ENCODE measurements at places on chromosomes 12 and 14. TPM values are rescaled to one million over a fixed set of nuclear protein-coding genes. Genes with fewer than 3 reads are reported as not detected.

DNA sequence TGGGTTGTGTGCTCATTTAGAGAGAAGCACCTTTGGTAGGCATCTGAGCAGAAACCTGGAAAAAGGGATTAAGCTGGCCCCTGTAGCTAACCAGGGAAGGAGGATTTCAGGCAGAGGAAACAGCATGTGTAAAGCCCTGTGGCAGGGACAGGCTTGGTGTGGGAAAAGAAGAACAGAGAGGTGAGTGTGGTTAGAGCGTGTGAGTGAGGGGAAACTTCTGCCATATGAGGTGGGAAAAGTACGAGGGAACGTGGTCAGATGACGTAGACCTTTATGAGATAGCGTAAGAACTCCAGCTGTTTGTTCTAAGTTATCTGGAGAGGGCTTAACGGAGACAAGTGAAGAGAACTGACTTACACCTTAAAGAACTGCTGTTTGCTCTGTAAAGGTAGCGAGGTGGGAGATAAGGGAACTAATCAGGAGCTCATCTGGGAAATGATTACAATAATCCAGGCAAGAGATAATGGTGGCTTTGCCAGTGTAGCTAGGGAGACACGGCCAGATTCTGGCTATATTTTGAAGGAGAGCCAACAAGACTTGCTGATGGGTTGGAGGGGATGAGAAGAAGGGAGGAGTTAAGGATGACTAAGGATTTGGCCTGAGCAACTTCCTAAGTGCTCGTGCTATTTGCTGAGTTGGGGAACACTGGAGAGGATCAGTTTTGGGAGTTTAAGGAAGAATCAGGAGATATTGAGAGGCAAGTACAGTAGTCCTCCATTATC is 234.0 kb downstream of the ETNK1 start:
- no peak overlapping the region for H3K4me3 ChIP-seq
- DNase-seq, result no peak
- H3K27me3 ChIP-seq, result no peaks in the 10 kb centered on the region
- H3K36me3 ChIP-seq, result no peaks in the 10 kb centered on the region

DNA sequence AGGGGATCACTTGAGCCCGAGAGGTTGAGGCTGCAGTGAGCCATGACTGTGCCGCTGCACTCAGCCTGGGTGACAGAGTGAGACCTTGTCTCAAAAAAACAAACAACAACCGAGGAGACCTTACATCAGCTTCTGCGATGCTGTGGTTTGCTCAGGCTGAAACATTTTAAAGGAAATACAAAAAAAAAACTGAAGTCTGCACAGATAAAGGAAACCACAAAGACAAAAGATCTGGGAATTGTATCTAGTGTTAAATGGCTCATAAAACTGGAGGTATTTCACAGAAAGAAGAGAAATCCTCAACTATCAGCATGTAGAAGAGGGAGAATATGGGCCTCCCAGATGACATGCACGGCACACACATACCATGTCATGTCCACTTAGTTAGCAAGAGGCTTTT is 60.3 kb upstream of the VPS33A start:
- DNase-seq, result no peak
- no peaks in the 10 kb centered on the region for H3K27me3 ChIP-seq
- no peak overlapping the region for H3K4me3 ChIP-seq
- peaks cover 4% of the 10 kb centered on the region for H3K36me3 ChIP-seq
- H3K27ac ChIP-seq, result no peak overlapping the region
- H3K4me1 ChIP-seq, result no peaks in the 10 kb centered on the region

DNAL1 gene
- total RNA-seq, result 25.5 TPM

EEF1AKMT3 gene
- 17.8 TPM for total RNA-seq

DNA sequence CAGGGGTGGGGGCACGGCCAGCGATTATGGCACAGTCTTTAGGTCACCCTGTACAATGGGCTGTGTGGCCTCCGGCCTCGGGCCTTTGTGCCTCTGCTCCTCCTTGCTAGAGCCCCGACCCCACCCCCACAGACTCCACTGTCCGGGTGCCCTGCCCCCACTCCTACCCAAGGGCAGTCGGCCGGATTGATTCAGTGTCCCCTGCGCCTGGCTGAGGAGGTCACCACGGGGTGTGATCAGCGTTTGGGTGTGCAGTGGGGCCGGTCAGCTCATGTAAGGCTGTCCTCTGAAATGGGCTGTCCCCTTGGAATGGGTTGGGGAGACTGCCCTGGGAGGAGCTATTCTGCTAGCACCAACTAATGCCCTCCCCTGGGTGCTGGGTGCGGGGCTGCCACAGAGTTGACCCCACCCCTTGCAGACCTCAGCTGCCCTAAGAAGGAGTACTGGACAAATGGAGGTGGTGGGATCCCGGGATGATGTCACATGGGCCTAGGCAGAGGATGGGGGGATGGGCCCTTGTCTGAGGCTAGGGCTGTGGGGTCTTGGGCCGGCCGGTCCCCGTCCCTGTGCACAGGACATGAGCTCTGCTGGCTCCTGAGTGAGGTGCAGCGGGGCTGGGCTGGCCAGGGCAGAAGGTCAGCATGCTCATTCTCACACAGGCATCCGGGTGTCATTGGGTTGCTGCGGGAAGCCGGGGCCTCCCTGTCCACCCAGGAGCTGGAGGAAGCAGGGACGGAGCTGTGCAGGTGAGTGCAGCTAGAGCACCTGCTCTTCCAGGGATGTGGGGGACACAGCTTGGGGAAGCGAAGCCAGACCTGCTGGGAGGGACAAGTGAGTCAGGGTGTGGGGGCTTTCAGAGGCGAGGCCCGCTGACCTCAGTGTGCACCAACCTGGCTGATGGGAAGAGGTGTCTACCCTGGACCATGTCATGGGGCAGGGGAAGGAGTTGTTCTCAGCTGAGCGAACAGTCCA is 23.4 kb downstream of the ASPG start:
- no peak overlapping the region for H3K4me3 ChIP-seq
- no peaks in the 10 kb centered on the region for H3K27me3 ChIP-seq
- H3K4me1 ChIP-seq, result 0 out of 2 replicates have a peak, but pooled peaks cover 7% of the 10 kb centered on the region
- H3K36me3 ChIP-seq, result no peaks in the 10 kb centered on the region

DNA sequence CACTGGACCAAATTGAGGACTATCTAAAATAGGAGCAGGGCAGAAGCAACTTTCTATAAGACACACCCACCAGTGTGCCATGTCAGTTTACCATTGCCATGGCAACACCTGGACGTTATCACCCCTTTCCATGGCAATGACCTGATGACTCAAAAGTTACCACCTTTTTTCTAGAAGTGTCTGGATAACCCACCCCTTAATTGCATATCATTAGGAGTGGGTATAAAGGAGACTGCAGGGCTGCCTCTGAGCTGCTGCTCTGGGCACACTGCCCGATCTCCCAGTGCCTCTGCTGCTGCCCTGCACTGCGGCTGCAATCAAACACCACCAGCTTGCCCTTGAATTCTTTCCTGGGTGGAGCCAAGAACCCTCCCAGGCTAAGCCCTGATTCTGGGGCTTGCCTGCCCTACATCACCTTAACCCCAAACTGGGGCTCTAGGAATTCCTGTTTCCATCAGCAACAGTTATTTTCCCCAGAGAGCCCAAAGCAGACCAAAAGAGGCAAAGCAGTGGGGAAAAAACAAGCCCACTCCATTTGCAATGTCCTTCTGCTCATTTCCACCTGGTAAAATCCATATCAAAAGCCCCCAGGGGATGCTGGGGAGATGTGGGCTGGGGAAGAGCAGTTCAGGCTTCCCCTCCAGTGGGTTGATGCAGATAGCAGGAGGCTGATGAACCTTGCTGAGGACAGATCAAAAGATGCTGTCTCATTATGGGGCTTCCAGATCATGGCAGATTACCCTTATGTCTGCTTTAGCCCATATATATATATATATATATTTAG is 129.5 kb upstream of the NCOR2 start:
- H3K4me3 ChIP-seq, result no peak overlapping the region
- DNase-seq, result no peak
- H3K27me3 ChIP-seq, result no peaks in the 10 kb centered on the region
- H3K4me1 ChIP-seq, result peaks cover 18% of the 10 kb centered on the region

CLEC6A gene
- not detected for total RNA-seq

DNA sequence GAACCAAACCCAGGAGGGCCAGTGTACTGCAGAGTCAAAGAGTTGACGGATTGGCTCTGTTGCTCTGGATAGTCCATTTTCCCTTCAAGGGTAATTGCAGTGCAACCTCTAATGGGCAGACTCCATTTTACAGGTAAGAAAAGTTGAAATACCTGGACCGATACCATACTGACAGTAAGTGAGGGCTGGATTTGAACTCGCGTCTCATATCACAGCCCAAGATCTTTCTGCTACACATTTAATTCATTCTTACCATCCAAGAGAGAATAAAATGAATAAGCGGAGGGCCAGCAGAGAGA is 356 bp upstream of the ZC3H14 start:
- H3K27ac ChIP-seq, result no peak overlapping the region
- no peak for DNase-seq
- H3K36me3 ChIP-seq, result no peaks in the 10 kb centered on the region
- no peaks in the 10 kb centered on the region for H3K27me3 ChIP-seq
- peaks cover 16% of the 10 kb centered on the region for H3K4me1 ChIP-seq
- peak overlapping the region; percentile 69 for H3K4me3 ChIP-seq

C1S gene
- total RNA-seq, result 32.9 TPM

BORCS5 gene
- total RNA-seq, result 18.2 TPM

GRCh38 chr12:119869720-119870119 is 7.4 kb downstream of the CIT start:
- H3K27me3 ChIP-seq, result no peaks in the 10 kb centered on the region
- H3K36me3 ChIP-seq, result no peaks in the 10 kb centered on the region
- H3K4me1 ChIP-seq, result no peaks in the 10 kb centered on the region
- H3K27ac ChIP-seq, result no peak overlapping the region
- peak; percentile 23 for DNase-seq

TDRD9 gene
- not detected for total RNA-seq

DPPA3 gene
- total RNA-seq, result not detected

- H3K27me3 ChIP-seq, result peaks cover 32% of the 10 kb centered on the region
- H3K27ac ChIP-seq, result no peak overlapping the region
- DNase-seq, result no peak
- H3K4me1 ChIP-seq, result no peaks in the 10 kb centered on the region
- no peak overlapping the region for H3K4me3 ChIP-seq
Measured at GRCh38 chr14:104933746-104934733, 9.4 kb downstream of the PLD4 start.

BCL11B gene
- not detected for total RNA-seq

DNA sequence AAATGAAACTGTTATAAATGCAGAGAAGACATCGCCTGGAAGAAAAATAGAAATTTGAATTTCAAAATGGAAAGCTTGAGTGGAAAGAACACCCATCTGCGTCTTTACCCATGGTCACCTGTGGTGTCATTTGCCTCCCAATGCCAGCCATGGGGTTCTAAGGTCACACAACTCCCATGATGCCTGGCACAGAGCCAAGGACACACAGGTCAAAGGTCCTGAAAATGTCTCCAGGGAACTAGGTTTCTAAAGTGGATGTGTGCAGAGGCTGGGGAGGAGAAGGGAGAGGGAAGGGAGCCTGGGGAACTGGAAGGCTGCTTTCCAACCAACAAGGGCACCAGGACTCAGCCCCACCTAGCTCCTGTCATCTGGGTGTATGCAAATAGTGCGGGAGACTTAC is 724.0 kb upstream of the TMEM132C start:
- no peaks in the 10 kb centered on the region for H3K27me3 ChIP-seq
- no peaks in the 10 kb centered on the region for H3K4me1 ChIP-seq
- no peaks in the 10 kb centered on the region for H3K36me3 ChIP-seq
- H3K4me3 ChIP-seq, result no peak overlapping the region
- H3K27ac ChIP-seq, result no peak overlapping the region
- DNase-seq, result no peak

DNA sequence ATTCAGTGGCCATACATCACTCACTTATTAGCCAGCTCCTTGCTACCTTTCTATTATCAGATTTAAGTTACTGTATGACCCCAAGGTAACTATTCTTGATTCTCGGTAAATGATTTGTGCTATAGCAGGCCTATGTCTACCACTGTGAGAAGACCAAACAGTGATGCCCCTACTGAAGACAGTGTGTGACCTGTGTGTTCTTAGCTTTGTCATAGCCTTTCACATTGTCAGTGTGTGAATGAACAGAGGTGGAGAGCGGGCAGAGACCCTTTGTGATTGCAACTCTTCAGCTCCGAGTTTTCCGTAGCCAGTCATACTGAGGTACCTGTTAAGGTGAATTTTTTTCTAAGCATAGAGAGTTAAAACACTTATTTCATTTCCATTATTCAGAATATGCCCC is 294.0 kb downstream of the LRFN5 start:
- H3K4me1 ChIP-seq, result no peaks in the 10 kb centered on the region
- H3K36me3 ChIP-seq, result no peaks in the 10 kb centered on the region
- DNase-seq, result no peak
- H3K27ac ChIP-seq, result no peak overlapping the region
- H3K4me3 ChIP-seq, result no peak overlapping the region
- H3K27me3 ChIP-seq, result no peaks in the 10 kb centered on the region

GRCh38 chr14:60508363-60508706 is 611 bp upstream of the SIX6 start:
- H3K4me1 ChIP-seq, result no peaks in the 10 kb centered on the region
- H3K27ac ChIP-seq, result no peak overlapping the region
- no peak for DNase-seq

DNA sequence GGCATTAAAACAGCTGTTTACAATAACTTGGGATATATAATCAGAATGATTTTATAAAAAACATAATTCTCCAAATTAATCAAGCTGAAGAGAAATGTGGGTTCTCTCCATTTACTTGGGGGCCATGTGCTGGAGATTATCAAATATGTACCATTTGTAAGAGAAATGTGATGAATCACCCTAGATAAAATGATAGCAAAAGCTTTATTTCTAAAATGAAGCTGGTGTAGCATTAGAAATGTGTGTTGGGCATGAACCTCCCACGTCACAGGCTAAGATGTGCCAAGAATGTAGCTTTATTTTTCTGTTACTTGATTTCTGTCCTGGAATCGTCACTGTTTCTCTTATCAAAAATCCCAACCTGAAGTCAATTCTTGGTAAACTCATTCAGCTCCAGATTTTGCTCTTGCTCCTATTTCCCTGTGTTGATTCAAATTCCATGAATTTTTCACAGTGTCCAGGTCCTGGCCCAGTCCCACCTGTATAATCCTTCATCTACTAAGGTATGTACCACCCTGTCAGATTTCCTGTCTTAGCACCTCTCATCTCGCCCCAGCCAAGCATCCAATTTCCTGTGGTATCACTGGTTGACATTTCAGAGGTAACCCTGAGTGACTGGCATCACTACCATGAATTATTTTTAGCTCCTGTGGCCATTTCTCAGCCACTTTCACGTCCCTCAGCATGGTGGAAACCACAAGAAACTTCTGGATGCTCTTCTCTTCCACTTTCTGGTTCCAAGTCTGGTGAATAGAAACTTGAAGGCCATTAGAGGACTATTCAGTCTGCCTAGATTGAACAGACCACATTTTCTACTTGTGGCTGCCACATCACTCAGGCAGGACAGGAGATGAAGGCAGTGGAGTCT is 103.6 kb upstream of the FLRT2 start:
- no peaks in the 10 kb centered on the region for H3K4me1 ChIP-seq
- no peak overlapping the region for H3K27ac ChIP-seq
- no peaks in the 10 kb centered on the region for H3K27me3 ChIP-seq
- no peak overlapping the region for H3K4me3 ChIP-seq

KRT2 gene
- total RNA-seq, result not detected

Data from PC-9 (cell line).